ENCODE measurements at places on chromosomes 3 and 15.

DNA sequence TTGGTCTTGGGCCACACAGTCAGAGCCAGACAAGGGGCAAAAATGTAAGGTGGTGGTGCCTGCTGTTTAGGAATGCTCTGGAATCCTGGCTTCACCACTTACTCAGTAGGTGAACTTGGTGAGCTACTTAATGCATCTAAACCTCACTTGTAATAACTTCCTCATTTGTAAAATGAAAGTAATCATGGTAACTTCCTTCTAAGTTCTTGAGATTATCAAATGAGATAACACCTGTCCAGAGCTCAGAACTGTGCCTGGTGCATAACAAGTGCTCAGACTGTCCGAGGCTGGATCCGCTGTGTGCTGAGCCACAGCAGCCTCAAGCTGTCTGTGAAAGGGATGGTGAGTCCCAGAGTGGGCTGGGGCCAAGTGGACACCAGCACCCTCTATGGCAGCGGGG lies 62.8 kb upstream of the KY start:
- DNase-seq: no peak

DNA sequence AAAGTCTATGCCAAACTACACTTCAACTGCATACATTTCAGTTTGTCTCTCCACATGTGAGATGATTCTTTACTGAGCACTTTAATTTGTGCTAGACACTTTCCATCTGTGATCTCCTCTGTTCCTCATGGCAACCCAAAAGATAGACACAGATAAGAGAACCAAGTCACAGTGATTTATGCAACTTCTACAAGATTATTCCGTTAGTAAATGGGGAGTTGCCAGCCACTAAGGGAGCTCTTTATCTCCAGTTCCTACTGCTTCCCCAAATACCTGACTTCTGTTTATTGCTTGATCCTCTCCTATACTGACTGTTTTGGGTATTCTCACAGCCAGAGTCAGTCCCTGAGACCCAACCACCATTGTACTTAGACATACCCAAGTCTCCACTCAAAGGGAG lies 24.1 kb upstream of the AKAP13 start:
- no peak for DNase-seq

- DNase-seq: no peak
Observed at GRCh38 chr3:17372362-17373210, 369.8 kb downstream of the TBC1D5 start.

DNA sequence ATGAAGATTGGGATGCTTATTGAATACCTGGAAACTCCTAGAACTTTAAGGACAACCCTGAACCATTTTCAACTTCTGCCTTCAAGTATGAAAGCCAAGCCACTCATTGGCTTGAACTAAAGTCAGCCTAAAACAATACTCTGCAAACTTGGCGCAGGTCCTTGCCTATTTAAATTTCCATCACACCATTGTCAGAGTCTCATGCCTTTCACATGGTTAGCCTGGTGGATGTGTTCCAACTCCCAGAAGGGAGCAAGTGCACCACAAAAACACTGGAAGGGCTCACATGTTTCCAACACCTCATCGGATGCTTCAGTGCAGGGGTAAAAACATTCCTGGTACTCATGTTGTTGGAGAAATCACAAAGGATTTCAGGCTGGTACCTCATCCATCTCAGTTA lies 511.6 kb upstream of the MDFIC2 start:
- DNase-seq: no peak

GRCh38 chr15:35912196-35912595 lies 366.2 kb upstream of the DPH6 start:
- DNase-seq: no peak

DNA sequence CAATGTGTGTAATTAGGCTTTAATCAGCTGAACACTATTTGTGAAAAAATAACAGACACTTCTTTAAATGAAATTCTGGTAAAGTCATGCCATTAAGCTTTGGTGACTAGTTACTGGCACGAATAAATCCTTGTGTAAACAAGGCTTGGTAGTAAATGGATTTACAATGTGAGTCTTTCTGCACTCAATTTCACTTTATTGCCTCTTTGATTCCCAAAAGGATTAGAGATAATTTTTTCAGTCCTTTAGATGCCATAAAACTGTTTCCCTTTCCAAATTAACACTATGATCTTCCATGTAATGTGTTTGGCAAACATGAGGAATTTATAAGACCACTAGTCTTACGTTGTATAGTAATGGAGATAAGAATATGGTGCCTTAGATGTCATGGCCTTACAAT lies 339.5 kb upstream of the DNAJC19 start:
- no peak for DNase-seq

DNA sequence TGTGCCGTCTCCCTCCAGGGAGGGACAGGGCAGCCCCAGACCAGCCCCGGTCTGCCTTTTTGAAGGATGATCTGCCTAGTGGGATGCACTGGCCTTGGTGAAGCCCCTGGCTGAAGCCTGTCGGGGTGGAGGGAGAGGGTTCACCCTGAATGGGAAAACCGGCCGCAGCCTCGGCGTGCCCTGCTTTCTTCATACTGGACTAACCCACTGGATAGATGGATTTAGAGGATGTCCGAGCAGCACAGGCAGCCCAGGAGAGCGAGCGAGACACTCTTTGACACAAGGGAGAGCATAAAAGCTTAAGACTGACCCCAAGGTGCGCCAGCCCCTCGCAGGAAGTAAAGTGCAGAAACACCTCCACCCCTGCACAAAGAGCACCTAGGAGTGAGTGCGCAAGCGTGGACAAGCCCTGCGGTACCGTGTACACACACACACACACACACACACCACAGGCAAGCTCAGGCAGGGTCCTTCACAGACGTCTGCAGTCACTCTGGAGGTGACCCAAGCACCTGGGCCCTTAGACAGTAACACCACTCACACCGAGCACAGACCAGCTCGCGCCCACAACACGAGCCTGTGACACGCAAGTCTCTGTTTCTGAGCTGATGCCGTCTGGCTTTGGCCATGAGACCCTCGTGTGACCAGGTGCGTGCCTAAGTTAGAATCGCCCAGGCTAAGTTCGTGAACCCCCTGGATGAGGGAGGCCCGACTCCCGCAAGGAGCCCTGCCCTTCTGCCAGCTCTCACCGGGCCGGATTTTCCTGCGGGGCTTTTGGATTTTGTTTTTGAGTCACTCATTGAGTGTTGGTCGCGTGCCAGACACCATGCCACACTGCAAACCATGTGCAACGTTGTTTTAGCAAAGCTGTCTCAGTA lies 11.3 kb downstream of the SEMA4B start:
- no peak for DNase-seq

- DNase-seq: peak; percentile 74
Observed at GRCh38 chr3:193865339-193865738, 270.6 kb upstream of the HES1 start.

- no peak for DNase-seq
Observed at GRCh38 chr3:141096164-141096563, 45.0 kb downstream of the SPSB4 start.

GRCh38 chr15:35540885-35541284 lies 5.1 kb downstream of the DPH6 start:
- DNase-seq: no peak

- no peak for DNase-seq
Observed at GRCh38 chr3:60298141-60298540, 953.1 kb downstream of the FHIT start.

DNA sequence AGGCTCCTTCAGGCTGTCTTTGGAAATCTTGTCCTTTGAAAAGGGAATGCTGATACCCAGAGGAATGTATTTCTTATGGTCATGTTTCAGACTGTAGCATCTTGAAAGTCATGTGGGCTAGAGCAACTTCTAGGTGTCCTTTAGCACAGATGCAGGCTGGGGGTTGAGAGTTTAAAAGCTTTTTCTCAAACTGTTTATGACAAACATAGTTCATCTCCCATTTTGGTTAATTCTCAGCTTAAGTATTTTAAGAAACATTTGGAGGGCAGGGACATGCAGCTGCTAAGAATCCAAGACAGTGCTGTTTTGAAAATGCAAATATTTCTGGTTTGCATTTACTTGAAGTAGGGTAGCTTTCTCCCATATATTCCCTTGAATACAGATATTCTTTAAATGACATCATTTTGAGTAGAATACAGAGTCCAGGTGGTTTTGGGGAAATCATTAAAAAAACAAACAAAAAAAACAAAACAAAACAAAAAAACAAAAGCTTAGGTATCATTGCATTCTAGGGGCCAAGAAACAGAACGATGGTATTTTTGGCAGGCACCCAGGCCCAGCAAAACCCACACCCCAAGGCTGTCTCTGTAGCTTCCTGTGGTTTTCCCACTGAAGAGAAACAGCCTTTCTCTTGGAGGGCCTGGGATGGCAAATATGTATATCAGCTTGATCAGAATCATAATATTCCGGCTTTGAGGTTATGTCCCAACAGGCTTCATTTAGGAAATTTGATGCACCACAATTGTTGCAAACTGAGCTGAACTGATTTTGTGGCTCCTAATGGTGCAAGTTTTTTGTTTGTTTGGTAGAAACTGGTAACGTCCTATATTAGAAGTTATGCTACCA lies 120.0 kb downstream of the ATG7 start:
- no peak for DNase-seq

DNA sequence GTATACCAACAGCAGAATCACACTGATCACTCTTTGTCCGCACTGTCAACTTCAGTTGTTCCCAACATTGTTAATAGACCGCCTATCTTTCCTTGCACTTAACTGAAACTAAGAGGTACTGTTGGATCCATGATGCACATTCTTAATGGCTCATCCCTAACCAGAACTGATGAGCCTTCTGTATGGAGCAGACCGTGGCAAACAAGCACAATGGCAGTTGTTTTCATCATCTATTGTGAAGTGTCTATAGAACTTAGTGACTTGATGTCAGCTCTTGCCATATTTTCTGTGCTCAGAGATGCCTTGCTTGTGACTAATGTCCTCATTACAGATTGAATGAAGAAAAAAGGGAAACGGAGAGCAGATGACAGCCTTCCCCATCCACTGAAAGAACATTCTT lies 347.4 kb downstream of the NLGN1 start:
- DNase-seq: no peak

DNA sequence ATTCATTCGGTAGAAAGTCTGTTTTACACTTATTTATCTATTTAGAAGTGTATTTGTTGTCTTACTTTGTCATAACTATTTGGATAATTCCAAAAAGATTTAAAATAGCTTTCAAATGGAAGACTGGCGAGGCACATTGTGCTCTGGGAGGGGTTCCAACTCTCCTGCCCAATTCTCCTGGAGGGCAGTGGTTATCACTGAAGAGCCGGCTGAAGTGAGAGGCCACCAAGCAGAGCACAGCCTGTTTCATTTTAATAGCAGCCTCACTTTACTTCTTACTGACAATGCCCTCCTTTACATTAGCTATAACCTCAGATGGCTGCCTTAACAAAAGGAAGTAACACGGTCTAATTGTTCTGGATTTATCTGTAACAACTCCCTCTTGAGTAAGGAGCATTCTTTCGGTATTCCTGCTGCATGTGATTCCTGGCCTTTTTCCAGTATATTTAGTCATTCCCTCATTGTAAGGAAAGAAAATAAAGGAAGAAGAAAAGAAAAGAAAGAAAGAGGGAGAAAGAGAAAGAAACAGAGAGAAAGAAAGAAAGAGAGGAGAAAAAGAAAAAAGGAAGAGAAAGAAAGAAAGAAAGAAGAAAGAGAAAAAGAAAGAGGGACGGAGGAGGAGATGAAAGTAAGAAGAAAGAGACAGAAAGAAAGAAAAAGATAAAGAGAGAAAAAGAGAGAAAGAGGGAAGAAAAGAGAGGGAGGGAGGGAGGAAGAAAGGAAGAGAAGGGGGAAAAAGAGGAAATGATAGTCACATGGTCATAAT lies 339.8 kb upstream of the WNT5A start:
- no peak for DNase-seq

GRCh38 chr15:68271854-68272471 lies 5.6 kb upstream of the FEM1B start:
- no peak for DNase-seq

DNA sequence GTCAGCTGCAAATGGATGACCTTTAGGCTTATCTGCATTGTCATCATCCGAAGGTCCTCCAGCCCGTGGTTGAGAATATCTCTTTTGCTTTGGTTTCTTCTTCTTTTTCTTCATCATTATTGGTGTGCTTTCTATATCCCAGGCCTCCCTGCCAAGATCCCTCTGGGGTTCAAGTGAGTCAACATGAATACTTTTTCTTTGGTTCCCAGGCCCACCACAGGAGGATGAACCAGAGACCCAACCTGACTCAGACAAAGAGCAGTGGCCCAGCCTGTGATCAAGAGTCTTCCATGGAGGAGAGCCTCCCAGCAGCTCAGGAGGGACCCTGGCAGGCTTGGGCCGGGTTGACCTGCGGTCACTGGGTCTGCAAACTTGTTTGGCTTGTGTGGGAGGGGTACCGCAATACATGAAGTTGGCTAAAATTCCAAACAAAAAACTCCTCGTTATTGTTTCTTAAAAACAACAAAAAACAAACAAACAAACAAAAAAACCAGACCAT lies 104.2 kb downstream of the MAP4 start:
- DNase-seq: no peak

DNA sequence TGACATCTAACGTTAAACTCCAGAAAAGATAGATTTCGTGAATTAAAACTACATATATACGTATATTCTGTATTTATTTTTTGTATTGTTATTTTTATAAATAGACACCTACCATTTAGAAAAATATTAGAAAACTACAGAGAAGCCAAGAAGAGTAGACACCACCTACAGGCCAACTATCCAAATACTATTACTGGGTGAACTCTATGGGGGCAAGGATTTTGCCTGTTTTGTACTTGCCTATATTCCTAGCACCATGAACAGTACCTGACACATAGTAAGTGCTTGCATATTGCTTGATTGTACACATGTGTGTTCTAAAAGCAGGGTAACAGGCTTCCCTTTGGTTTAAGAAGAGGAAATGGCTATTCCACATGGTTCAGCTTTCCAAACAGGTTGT lies 24.4 kb upstream of the CLEC3B start:
- no peak for DNase-seq

GRCh38 chr15:68592544-68592943 lies 13.8 kb downstream of the CORO2B start:
- no peak for DNase-seq

- no peak for DNase-seq
Observed at GRCh38 chr15:48437178-48437577, 105.9 kb downstream of the DUT start.

- no peak for DNase-seq
Observed at GRCh38 chr3:71601811-71602210, 18.3 kb upstream of the FOXP1 start.

DNA sequence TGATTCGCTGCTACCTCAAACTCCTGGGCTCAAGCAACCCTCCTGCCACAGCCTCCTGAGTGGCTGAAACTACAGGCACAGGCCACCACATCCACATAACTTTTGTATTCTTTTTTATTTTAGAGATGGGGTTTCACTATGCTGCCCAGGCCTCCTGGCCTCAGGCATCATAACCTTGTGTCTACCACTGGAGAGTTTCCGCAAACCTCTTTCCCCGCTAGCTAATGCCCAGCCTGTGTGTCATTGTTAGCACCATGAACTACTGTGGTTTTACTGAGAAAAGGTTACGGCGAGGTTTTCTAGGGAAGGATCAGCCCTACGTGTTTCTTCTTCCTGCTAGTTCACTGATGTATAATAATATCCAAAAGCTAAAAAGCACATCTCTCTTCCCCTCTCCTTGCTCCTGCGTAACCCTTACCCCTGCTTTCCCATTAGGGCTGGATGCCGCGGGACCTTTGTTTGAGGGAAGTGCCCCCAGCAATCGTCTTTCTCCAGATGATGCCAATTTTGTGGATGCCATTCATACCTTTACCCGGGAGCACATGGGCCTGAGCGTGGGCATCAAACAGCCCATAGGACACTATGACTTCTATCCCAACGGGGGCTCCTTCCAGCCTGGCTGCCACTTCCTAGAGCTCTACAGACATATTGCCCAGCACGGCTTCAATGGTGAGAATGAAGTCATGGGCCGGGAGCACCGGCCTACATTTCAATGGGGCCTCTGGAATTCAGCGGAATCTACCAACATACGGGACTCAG lies 113.7 kb downstream of the LIPC start:
- no peak for DNase-seq

- DNase-seq: peak; percentile 59
Observed at GRCh38 chr3:71226565-71227269, 356.8 kb downstream of the FOXP1 start.

Measured in GM20000 (cell line).